Renal cortical epithelial cell (primary cell): ENCODE measurements at places on chromosomes 1 and 21.

GRCh38 chr1:110648417-110648816 is 26.3 kb downstream of the KCNA3 start:
- no peak for DNase-seq

DNA sequence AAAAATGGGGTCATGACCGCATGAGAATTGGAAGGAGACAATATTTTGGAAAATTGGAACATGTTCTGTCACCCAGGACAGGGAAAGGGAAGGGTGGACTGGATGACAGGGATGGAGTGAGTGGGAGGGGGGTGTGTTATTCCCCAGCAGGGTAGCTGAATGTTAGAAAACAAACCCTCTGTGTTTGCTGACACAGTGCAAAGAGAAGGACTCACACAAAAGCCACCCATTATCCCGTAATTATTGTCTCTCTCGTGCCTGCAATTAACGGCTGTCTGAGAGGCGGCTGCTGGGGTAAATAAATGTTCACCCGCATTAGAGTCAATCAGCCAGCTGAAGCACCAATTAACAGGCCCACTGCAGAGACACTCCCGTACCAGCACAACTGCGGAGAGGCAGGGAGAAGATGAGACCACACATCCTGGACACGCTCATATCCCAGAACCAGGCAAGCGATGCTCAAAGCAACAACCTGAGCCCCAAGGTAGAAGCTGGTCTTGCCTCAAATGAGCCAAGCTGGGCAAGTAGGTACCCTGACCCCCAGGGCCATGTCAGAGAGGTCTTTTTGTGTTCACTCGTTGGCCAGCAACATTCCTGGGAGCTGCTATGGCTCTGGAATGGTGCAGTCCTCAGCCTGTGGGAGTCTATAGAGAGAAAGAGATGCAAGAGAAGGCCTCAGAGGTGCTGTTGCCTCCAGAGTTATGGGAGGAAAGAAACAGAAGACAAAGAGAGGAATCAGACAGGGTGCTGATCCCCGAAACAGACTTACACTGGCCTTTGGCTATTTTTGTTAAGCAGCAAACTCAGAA is 19.4 kb downstream of the PLEKHA6 start:
- DNase-seq, result no peak

- DNase-seq, result no peak
Observed at GRCh38 chr21:44695184-44695583, 1.8 kb upstream of the KRTAP10-12 start.

DNA sequence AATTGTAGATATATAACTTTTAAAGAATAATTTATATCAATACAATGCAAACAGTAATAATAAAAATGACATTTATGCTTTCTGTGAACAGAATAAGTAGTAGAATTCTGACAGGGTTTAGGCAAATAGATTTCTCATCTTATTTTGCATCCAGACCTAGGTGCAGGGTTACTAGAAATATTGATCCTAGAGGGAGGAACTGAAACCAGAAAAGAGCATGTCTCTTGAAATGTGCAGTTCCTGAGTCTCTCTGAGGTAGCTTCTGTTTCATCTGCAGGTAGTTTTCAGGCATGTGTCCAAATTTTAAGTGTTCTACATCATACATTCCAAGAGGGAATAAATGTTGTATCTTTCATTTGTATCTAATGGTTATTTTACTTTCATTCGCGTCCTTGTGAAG is 631.9 kb upstream of the ADGRL4 start:
- DNase-seq, result no peak

DNA sequence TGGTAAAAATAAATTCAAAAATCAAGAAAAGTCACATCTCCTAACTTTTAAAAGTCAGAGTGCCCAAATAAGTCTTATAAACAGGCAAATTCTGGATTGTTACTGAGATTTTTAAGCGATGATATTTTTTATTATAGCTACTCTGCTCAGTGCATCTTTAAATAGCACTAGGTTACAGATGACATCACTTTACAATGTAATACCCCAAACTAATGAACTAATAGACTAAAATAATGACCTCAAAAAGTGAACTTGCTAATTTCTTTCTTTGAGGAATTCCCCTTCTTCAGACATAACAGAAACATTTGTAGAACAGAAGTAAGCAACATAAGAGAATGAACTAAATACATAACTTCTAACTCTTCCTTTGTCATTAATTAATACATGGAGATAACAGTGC is 33.0 kb upstream of the ACTA1 start:
- DNase-seq, result no peak

DNA sequence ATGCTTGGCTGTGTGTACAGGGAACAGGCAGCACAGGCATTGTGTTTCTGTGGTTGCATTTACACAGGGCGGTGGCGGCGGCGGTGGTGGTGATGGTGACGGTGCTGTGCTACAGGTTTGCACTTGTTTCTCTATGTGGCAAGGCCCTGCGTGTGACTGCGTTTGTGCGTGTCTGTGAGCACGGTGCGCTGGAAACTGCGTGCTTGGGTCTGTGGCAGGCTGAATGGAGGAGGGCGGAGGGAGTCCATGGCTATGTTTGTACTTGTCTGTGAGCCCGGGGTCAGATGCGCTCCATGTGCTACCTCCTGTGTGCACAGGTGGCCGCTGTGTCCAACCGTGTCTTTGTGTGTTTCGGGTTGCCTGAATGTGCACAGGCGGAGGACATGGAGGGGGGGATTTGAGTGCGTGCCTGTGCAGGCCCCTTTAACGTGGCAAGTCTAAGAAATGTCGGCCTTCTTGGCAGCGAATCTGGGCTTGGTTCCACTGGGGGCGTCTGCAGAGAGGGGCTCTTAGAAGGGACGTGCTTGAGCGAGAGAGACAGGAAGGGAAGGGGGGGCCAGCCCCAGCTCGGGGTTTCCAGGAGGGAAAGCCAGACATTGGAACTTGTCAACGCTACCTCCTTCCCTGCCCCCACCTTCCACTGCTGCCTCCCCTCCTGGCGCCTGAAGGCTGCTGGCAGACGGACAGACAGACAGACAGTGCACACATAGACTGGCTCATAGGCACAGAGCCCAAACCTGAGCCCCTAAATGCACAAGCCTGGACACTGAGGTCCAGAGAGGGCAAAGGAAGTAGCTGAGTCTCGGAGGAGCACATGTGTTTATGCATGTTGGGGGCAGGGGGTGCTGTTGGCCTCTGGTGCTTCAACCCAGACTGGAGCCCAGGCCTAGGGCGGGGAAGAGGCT is 32.7 kb upstream of the WASF2 start:
- no peak for DNase-seq

DNA sequence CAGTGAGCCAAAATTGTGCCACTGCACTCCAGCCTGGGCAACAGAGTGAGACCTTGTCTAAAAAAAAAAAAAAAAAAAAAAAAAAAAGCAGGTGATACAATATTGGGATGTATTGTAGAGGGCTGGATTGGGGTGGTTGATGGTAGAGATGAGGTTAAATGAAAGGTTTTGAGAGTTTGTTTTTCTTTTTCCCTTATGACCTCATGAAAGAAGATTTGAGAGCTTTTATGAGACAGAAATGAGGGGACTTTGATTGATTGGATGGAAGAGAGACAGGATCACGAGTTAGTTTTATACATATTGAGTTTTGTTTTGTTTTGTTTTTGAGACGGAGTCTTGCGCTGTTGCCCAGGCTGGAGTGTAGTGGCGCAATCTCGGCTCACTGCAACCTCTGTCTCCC is 27.1 kb downstream of the OSBPL9 start:
- DNase-seq, result no peak
